ENCODE measurements at places on chromosomes 16 and 17. TPM values are rescaled to one million over a fixed set of nuclear protein-coding genes. Genes with fewer than 3 reads are reported as not detected.

- no peak for DNase-seq
Observed at GRCh38 chr16:77386831-77387814, 47.7 kb downstream of the ADAMTS18 start.

Gene KCNH6
- total RNA-seq: not detected

GRCh38 chr16:48963901-48964615 lies 317.6 kb downstream of the CBLN1 start:
- DNase-seq: no peak

Gene MYH8
- total RNA-seq: not detected

DNA sequence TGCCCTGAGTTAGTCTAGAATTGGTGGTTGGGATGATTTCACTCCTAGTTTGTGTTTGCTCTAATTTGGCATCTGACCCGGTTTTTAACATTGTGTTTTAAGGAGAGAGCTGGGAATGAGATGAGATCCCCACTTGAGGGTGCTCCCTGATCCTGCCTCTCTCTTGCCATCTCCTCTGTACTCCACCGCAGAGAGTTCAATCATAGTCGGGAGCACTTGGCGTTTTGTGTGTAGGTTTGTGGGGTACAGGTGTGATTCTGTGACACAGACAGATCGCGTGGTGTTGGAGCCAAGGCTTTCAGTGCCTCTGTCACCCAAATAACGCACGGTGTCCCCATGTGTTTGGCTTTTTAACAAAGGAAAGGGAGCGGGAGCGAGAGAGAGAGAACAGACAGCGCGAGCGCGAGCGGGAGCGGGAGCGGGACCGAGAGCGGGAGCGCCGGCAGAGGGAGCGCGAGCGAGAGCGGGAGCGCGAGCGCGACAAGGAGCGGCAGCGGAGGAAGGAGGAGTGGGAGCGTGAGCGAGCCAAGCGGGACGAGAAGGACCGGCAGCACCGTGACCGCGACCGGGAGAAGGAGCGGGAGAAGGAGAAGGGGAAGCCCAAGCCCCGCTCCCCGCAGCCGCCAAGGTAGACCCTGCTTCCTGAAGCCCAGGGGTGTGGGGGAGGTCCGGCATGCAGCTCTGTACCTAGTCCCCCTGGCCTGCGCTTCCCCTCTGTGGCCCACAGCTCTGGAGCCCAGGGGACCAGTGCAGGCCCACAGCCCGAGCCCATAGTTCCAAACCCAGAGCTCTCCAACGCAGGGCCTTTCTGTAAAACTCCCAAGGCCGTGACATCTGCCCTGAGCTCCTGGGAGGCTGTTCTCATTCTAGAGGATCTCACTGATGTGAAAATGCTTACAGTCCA lies 27.2 kb upstream of the IL17C start:
- no peak for DNase-seq

Gene AGRP
- not detected for total RNA-seq

Gene DDX5
- total RNA-seq: 394 TPM

GRCh38 chr17:49049265-49049664 lies 52.1 kb downstream of the IGF2BP1 start:
- no peak for DNase-seq

Measured in right lobe of liver (tissue), 6 donors.